NCI-H1092 treated with DMSO at 0.1 percent for 48 hours (cell line): ENCODE measurements at places on chromosomes 1 and 21.

DNA sequence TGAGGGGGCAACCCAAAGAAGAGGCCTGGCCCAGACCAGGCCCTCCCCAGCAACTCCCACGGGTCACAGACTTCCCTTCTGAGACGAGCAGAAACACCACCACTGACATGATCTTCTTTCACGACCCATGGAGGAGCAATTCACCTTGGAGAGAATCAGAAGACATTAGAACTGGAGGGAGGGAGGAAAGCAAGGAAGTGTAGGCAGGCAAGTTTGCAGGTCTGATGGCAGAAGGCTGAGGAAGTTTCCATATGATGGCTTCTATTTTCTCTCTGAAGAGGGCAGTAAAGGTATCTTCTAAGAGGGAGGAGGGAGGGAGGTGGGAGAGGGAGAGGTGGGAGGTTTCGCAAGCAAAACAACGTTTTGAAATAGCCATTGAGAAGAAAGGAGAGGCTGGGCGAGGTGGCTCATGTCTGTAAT is 1.4 kb upstream of the UBXN10 start:
- DNase-seq = no peak

DNA sequence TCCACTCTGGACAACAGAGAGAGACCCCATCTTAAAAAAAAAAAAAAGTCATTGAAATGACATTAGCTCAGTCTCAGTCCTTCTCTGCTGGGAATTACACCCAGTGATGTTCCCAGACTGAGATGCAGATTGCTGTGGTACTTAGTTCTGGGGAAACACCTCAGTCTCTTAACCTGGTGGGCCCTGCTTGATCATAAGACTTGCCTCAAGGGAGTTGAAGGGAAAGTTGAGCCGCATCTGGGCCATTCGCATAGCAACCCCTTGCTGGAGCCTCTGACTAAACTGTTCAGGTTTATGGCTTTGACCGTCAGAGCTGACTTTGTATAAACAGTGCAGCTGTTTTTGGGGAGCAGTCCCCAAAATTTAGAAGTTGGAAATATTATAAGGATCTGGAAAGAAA is 13.4 kb downstream of the FCRL4 start:
- DNase-seq = no peak

DNA sequence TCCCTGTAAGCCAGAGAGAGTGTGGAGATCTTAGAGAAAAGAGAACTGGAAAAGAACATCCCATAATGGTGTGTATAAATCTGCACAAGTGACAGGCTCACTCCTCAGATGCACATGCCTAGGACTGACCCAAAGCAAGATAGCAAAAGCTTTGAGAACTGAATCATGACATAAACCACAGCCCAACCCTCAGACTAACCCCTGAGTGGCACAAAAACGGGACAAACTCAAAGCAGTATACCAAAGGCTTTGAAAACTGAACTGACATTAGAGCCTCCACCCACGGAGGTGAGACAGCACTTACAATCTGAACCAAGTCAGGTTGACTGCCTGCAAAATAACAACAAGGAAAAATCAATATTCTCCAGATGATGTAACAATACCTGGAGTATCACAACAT is 70.8 kb downstream of the TIAM1 start:
- DNase-seq = no peak

GRCh38 chr1:111517469-111518225 is 14.2 kb upstream of the ADORA3 start:
- peak; percentile 61 for DNase-seq

GRCh38 chr1:200811704-200812103 is 61.1 kb upstream of the GPR25 start:
- no peak for DNase-seq

DNA sequence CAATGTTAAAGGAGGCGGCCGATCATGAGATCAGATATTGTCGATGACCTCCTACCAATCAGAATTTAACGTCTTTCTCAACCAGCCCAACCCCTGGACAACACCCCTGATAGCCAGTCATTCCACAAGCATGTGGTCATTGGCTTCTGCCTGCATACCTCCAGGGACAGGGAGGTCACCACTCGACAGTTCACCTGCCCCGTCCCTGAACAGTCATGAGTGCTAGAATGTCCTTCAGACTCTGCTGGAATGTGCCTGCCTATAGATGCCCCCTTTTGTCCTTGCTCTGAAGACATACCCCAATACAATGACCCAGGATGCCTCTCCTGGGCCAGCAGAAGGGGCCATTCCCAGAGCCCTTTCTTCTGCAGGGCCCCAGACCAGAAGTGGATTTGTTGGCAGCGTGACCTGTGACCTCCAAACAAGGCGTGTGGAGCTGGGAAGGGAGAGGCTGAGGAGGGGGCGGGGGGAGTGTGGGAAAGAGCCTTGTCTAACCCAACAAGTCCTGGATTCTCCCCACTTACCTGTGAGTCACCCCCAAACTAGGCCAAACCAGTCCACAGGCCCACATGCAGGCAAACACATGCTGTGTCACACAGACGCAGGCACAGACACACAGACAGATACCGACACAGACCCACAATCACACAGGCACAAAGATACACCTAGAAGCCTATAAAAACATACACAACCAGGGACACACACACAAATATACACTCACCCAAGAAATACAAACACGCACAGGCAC is 2.2 kb downstream of the CRYBG2 start:
- no peak for DNase-seq

DNA sequence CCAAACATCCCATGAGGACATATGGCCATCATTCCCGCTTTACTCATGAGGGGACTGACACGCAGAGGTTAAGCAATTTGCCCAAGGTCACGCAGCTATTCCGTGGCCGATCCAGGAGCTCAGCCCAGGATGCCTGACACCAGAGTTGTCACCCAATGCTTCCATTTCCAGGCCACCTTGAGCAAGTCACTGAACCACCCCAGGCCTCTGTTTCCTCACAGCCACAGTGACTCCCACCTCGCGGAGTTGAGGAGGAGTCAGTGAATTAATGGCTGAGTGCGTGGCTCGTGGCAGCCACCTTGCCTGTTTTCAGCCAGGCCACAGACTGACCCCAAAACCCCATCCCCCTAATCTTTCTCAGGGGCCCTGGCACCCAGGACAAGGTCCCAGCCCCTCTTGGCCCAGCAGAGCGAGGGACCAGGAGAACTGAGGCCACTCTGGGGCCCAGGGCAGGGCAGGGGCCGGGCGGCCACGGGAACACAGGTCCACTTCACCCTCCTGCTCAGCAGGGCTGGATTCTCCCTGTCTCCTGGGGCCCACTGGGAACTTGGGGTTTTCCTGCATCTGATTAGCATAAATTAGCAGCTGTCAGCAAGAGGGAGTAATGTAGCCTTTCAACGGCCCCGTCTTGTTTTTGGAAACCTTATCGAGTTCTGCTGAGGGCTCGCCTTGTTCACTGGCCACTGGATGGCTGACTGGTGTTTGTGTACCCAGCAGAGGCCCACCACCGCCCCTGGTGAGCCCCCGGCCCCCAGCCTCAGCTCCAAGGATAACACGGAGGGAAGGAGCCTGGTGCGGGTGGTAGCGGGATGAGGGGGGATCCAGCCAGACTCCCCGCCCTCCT is 19.7 kb upstream of the LAPTM5 start:
- no peak for DNase-seq

DNA sequence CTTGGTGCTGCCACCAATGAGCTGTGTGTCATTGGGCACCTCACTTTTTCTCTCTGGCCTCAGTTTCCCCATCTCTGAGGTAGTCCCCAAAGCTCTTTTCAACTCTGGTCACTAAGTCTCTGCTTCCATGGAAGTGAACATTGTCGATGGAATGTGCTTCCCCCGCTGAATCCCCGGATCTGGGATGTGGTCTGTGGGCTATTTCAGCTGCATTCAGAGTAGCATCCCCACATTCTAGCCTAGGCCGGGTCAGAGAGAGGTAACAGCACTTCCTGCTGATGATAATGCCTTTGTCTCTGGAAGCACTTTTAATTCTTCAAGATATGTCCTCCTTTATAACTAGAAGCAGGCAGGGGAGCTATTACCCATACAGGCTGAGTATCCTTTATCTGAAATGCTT is 29.8 kb downstream of the RASSF5 start:
- no peak for DNase-seq

DNA sequence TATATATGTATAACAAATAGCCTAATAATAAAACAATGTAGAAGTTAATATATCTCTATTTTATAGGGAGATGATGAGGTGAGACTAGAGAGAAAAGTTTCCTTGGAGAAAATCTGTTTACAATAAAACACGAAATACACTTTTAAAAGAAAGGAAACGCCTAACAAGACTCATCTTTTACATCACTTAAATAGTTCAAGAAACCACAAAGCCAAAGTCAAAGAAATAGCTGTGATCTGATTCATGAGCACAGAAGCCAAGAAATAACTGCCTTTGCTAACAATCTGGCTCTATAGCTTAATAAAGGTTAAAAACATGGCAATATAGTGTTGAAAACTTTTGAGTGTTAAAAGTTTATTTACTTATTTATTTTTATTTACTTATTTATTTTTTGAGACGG is 61.5 kb downstream of the TOR3A start:
- no peak for DNase-seq

DNA sequence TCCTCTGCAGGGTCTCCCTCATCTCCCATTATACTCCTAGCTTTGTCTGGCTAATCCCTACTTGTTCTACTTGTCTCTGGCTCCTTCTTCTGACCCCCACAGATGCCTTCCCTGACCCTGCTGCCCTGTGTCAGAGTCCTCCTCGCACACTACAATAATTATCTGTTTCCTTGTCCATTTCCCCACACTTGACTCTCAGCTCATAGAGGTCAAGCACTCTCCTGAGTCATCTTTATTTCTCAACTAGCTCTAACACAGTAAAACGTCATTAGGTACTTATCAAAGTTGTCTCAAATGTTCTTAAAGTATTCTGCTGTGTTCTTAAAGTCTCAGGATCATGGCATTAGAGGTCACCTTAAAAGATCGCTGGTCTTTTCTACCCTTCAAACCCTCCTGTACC is 47.1 kb downstream of the C8A start:
- no peak for DNase-seq

DNA sequence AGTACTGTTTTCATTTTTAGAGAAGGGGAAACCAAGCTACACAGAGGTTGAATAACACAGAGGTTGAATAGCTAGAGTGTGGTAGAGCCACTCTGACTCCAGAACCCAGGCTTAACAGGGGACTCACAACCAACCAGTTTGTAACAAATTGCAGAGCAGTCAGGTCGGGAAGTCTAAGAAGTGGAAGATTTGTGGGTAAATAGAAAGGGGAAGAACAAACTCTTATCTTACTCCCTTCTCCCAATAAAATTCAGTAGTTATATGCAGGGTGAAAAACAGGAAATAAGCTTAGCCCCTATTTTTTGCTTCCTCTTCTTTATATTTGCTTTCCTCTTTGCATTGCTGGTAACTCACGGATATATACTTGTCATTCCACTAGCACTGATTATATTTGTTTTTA is 23.2 kb downstream of the CDC42 start:
- DNase-seq = no peak

DNA sequence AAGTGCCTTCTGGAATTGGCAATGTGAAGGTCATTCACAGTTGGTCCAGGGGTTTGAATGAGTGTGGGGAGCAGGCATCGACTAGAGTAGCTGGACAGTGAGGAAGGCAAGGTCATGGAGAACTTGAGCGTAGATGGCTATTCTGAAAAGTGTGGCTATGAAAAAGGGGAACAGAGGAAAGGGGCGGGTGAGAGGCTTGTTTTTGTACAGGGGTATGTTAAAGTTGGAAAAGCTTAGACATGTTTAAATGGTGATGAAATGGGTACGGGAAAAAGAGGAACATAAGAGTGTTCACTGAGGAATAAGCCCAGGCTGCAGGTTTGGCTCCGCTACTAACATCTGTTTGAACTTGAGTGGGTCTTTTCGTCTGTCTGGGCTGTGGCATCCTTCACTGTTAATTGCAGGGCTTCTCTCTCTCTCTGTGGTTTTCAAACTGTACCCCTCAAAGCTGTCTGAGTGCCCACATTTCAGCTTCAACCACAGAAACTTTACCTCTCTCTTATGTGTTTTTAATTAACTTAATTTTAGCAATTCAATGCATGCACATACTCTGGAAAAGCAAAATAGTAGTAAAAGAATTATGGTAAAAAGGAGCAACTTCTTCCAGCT is 70.8 kb upstream of the COA6 start:
- no peak for DNase-seq

GRCh38 chr1:47557066-47557465 is 119.2 kb downstream of the FOXD2 start:
- DNase-seq = no peak

GRCh38 chr21:45822429-45823099 is 159.0 kb upstream of the COL6A1 start:
- DNase-seq = no peak

- no peak for DNase-seq
Observed at GRCh38 chr1:171803045-171803444, 21.6 kb downstream of the METTL13 start.

GRCh38 chr1:220572416-220572815 is 44.5 kb downstream of the MARK1 start:
- no peak for DNase-seq

- no peak for DNase-seq
Observed at GRCh38 chr1:36458910-36459309, 5.3 kb downstream of the MRPS15 start.

DNA sequence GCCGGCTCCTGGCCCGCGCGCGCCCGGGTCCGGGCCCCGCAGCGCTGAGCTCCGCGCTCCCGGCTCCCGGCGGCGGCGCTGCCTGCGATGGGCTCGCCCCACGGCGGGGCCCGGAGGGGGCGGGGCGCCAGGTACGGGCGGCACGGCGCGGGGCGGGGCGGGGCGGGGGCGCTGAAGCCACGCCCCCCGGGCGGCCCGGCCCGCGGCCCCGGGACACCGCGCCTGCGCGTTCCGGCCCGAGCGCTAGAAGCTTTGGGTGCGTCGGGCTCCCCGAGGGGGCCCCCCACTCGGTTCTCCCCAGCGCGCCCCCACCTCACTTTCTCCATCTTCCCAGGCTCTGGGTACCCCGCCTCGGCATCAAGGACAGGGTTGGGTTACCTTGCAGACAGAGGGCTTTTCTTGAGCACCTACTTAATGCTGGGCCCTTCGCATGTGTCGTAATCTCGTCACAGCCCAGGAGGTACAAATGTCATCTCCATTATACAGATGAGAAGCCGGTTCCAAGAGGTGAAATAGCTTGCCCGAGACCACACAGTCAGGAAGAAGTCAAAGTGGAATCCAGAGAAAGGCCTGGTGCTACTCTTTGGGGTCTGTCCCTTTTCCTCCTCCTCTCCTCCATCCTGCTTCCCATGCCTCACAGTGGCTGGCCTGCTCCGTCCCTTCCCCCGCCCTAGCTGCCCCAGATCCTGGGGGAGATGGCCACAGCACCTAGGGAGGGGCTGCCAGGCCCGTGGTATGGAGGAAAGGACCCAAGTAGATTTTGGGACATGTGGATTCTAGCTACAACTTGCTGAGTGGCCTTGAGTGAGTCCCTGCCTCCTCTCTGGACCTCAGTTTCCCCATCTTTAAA is 46.5 kb downstream of the RAP1GAP start:
- no peak for DNase-seq

GRCh38 chr1:205168291-205168690 is 43.2 kb downstream of the DSTYK start:
- DNase-seq = no peak

GRCh38 chr1:154614901-154615300 is 6.9 kb upstream of the ADAR start:
- no peak for DNase-seq

DNA sequence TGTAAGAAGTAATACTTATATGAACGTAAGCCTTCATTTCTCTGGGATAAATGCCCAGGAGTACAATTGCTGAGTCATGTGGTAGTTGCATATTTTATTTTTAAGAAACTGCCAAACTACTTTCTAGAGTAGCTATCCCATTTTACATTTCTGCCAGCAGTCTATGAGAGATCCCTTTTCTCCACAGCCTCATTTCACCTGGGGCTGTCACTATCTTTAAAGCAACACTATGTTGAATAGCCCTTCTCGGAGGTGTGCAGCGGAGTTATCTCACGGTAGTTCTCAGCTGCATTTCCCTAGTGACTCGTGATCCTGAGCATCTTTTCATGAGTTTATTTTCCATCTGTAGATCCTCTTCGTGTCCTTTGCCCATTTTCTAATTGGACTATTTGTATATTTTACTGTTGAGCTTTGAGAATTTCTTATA is 93.4 kb downstream of the ADARB1 start:
- DNase-seq = no peak
